ENCODE measurements at places on chromosomes 7 and 10.

- DNase-seq = no peak
Measured at GRCh38 chr7:20211376-20211775, 5.8 kb downstream of the MACC1 start.

- DNase-seq = no peak
Measured at GRCh38 chr7:70676243-70676642, 455.7 kb upstream of the GALNT17 start.

- no peak for DNase-seq
Measured at GRCh38 chr10:62961951-62962523, 145.9 kb upstream of the EGR2 start.

DNA sequence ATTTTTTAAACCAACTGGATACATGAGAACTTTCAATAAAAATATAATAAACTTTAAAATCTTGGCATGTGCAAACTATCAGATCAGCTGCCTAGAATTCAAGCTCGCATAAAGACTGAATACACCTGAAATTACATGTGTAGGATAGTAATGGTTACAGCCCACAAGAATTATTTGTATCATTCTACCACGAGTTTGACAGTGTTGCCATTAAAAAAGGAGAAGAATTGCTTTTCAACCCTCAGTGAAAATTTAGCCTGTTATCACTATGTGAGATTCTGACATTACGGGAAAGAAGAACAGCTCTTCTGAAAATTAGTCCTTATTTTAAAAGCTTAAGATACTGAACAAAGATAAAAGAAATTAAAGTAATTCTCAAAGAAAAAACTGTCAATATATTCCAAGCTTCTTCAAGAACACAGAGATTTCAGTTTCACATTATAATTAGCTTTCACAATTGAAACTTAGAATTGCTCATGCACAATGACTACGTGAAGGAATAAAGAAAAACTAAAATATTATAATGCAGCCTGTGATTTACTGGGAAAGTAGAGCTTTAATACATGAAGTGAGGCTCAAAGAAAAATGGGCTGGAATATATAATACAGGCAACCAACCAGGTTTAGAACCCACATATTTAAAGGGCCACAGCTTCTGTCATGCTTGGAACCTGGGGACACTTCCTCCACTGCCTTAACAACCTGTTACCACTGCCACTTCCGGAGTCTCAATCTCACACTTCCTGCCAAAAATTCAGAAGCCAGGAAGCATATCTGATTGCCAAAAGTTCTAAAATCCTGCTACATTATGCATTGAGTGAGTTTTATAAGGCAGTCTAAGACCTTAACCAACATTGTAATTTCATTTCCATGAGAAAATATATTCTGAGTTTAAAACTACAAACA is 23.2 kb downstream of the TPK1 start:
- no peak for DNase-seq

- no peak for DNase-seq
Measured at GRCh38 chr10:123464430-123465323, 201.5 kb upstream of the GPR26 start.

DNA sequence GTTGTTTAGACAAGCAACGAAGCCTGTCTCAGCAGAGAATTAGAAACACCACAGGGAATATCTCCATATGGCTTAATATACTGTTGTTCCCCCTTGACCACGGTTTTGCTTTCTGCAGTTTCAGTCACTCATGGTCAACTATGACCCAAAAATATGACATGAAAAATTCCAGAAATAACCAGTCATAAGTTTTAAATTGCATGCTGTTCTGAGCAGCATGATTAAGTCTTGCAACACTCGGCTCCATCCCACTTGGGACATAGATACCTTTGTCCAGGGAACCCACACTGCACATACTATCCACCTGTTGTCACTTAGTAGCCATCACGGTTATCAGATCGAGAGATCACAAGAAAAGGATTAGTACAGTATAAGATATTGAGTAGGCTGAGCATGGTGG is 60.7 kb upstream of the FOXK1 start:
- DNase-seq = no peak

DNA sequence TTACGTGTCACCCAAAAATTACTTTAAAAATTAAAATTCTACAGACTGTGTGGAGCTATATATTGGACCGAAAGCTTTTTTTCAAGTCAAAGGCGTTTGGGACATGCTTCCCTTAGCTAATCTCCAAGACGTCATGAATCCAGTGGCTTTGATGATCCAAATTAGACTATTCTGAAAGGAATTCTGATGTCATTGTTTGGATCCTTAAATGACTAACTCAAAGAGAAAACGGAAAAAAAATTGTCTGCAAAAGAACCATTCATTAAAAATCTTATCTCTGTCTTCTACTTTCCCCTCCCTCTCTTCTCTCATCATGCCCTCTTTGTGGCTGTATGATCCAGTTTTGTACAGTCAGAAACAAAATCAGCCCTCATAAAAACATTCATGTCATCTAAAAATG is 161.8 kb downstream of the ETV1 start:
- DNase-seq = no peak

DNA sequence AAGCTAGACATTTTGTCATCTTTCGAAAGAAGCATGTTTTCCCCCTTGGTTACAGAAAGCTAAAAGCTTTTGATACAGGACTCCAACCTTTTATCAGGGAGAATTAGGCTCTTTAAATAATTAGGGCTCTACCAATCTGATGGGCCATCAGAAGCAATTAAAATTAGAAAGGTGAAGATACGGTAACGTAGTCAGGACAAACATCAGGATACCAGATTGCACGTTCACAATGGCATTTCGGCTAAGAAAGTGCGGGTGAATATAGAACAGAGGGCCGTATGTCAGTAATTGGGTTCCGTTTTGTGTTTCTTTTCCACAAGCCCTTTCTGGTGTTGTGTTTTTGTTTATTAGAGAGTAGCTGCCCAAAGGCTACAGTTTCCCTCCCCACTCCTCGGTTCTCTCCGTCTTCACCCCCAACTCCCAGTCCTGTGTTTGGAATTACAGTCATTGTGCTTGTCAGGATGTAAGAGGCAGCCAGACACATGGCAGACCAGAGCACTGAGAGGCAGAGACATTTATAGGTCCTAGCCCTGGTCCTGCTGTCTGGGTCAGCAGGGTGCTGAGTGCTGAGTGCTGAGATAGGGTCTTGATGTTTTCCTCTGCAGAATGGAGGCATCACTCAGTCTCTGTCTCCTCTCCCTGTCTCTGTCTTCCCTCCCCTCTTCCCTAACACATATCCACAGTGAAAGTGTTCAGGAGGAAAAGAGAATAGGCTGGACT is 5.5 kb downstream of the PFKP start:
- DNase-seq = no peak

- DNase-seq = no peak
Measured at GRCh38 chr7:28361551-28361950, 50.8 kb upstream of the CREB5 start.

DNA sequence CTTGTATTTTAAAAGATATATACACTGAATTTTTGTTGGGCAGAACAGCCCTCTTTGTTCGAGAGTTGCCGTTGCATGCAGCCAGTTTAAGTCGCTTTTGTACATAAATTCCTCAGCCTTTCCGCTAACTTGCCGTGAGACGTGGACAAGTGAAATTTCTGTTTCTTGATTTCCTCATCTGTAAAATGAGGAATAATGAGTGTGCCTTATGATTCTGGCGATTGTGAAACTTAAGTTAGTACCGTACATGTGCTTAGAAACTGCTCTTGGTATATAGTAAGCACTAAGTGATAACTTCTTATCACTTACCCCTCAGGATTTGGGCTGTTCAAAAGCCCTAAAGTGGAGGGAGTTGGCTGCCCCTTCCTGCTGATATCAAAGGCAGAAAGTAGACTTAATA is 1.4 kb downstream of the CCNJ start:
- DNase-seq = no peak

- no peak for DNase-seq
Measured at GRCh38 chr7:157927313-157927925, 590.6 kb downstream of the DNAJB6 start.

GRCh38 chr10:129279446-129280154 is 187.4 kb upstream of the MGMT start:
- DNase-seq = no peak

DNA sequence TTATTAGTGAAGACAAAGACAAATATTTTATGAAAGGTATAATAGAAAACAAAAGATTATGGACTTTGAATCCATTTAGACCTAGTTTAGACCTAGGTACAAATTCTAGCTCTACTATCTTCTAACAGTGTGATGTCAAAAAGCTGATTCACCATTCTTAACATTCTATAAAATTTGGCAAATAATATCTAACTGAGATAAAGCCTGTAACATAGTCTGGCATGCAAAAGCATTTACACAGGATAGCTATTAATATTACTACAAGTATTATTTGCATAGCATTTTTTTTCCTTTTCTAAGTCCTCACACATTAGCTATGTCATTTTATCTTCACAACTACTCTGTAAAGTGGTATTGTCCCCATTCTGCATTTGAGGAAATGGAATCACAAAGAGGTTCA is 179.6 kb upstream of the LRRTM3 start:
- DNase-seq = no peak

DNA sequence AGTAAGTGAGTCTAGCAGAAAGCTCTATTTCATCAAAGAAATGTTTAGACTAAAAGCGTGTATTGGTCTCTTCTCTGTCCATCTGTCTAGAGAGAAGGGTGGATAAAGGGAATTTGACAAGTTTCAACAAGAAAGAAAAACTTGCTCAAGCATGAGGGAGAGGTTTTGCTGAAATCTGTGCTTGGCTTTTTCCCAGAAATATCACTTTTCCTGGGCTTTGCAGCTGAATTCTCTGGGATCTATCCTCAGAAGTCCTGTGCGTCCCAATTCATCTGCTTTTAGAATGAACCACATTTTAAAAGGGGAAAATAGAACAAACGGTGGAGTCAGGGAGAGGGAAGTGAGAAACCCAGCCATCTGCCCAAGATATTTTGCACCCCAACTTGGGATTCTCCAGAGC is 59.6 kb upstream of the CELF2 start:
- DNase-seq = no peak

GRCh38 chr10:112732277-112732921 is 217.6 kb upstream of the TCF7L2 start:
- DNase-seq = no peak

DNA sequence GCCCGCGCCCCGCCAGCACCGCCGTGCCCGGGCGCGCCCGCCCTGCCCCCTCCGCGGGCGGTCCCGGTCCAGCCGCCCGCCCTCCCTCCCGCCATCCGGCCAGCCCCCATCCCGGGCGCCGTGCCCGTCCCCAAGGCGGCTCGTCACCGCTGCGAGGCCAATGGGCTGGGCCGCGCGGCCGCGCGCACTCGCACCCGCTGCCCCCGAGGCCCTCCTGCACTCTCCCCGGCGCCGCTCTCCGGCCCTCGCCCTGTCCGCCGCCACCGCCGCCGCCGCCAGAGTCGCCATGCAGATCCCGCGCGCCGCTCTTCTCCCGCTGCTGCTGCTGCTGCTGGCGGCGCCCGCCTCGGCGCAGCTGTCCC is at the start of gene HTRA1:
HTRA1 (plus strand) TSS at position 187 of the 362 bp plus-strand sequence; CDS start at position 287, 100 bp downstream.
- DNase-seq = peak; percentile 77

DNA sequence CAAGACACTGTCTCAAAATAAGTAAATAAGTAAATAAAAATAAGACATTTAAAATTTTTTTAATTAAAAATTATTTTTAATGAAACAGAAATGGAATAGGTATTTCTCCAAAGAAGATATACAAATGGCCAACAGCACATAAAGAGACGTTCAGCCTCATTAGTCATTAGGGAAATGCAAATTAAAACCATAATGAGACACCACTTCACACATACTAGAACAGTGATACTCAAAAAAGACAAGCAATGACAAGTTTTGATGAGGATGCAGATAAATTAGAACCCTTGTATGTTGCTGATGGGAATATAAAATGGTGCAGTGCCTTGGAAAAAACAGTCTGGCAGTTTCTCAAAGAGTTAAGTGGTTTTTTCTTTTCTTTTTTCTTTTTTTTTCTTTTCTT is 26.5 kb upstream of the C10orf67 start:
- no peak for DNase-seq

DNA sequence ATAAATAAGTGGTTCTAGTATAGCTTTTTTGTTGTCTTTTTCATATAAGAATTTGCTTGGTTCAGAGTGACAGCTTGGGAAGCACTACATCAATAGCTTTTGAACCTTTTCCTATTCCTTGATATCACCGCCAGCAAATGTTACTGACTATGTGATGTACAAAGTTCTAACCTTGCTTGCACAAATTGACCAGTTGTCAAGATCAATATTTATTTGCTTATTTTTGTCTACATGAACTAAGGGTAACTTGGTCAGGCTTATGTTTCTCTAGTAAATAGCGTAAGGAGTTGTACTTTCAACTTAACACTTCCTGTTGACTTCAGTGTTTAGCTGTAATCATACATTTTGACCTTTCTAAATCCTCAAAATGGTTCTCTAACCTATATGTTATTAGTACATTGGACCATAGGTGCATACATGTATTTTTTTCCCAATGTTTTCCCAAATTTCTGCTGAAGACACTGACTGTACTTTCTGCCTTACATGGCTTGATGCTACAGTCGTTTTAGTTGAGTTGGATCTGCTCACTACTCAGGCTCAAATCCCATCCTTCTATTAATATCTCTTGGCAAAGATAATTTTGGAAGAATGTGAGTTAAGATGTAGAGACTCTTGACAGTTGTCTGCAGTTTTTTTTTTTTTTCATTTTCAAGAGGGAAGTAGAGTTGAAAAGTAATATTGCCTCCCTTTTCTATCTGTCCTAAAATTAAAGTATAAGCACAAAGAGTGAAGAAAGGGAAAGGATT is 239.1 kb upstream of the KAT6B start:
- DNase-seq = no peak

- DNase-seq = no peak
Measured at GRCh38 chr10:191703-192518, 56.7 kb downstream of the ZMYND11 start.

DNA sequence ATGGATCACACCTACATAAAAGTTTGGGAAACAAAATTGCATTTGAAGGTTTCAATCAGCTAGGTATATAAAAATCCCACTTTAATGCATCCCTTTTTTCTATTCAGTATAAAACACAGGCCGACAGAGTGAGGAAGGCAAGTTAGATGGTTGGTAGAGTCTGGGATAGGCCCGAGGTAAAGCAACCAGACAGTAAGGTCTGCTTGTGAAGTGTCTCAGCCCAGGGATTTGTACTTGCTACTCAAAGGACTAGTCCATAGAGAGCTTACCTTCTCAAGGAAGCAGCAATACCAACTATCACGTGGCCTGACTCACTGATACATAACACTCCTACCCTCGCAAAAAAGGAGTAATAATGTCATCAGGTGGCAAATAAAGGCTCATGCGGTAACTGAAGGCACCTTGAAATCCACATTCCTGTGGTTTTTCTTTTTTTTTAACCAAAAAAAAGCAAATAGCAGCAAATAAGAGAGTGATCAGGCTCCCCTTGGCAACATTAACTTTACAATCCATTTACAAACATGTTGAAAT is 56.2 kb upstream of the ATP6V0A4 start:
- no peak for DNase-seq
